H54 (cell line): ENCODE measurements at places on chromosomes 1 and 21.

GRCh38 chr1:160047111-160047991 lies 15.6 kb upstream of the PIGM start:
- DNase-seq, result no peak

- DNase-seq, result no peak
Measured at GRCh38 chr1:211909395-211909794, 78.8 kb upstream of the LPGAT1 start.

GRCh38 chr1:12063141-12064072 lies at the start of gene TNFRSF8:
Gene TNFRSF8 (plus strand): TSS chr1:12063303. CDS start chr1:12063599, 296 bp downstream.
- DNase-seq, result no peak

DNA sequence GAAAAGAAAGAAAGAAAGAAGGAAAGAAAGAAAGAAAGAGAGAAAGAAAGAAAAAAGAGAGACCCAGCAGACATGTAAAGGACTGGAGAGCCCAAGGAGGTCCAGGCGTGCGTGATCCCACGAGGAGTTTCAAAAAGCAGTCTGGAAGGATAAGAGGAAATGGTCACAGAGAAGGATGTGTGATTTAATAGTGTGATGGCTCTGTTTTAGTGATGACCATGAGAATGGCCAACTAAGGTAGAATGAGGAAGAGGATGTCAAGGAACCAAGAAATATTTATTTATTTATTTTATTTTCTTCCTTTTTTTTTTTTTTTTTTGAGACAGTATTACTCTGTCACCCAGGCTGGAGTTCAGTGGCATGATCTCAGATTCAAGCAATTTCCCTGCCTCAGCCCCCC lies 25.5 kb downstream of the PTGS2 start:
- no peak for DNase-seq

DNA sequence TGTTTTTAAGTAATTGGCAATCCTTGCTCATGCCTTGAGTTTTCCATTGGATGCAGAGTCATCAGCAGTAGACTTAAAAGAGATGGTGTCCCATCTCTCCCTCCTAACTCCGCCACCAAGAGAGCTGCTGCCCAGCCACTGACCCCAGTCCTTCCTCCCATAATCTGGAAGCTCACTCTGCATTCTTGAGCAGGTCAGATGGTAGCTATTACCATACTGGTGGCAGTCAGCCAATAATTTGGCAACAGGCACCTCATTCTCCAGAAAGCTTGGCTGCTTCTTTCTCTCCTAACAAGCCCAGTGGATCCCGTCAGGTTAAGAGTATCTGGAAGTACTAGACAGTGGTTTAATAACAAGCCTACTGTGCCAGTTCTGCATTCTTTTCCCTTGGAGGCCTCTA lies 272.1 kb downstream of the ZNF648 start:
- DNase-seq, result no peak

GRCh38 chr1:5688081-5689077 lies 303.8 kb downstream of the NPHP4 start:
- no peak for DNase-seq

DNA sequence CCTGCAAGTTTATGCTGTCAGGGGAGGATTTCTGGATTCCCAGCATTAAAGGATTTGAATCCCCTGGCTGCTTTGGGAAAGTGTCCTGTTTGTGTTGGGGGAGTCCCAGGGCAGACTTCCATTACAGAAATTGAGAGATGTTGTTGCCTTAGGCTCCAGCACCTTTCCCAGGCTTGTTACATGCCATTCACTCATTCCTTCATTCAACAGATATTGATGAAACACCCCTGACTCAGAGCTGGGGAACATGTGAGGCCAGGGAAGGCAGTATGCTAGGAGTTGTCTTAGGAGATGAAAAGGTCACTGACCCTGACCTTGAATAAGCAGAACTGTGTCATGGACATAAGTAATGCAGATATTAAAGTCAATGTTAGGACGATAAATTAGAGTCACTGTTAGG lies 161.7 kb downstream of the NTMT2 start:
- no peak for DNase-seq

DNA sequence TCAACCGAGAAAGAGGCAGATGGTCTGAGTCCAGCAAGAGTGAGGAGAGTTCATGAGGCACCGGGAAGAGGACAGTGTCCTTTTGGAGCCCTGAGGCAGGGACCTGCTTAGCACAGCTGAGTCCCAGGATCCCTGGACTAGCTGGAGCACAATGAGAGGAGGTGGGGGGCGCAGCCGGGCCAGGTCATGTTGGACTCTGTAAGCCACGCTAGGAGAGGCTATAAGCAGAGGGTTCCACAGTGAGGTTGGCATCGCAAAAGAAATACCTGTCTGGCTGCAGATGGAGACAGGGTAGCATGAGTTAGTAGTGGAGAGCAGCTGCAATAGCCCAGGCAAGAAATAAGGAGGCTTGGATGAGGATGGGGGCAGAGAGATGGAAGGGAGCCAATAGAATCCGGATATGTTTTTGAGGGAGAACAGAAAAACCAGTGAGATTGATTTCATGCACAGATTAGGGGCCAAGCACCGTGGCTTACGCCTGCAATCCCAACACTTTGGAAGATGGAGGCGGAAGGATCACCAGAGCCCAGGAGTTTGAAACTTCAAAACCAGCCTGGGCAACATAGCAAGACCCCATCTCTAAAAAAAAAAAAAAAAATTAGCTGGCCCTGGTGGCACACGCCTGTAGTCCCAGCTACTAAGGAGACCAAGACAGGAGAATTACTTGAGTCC lies 98.2 kb downstream of the DHRS3 start:
- DNase-seq, result no peak

DNA sequence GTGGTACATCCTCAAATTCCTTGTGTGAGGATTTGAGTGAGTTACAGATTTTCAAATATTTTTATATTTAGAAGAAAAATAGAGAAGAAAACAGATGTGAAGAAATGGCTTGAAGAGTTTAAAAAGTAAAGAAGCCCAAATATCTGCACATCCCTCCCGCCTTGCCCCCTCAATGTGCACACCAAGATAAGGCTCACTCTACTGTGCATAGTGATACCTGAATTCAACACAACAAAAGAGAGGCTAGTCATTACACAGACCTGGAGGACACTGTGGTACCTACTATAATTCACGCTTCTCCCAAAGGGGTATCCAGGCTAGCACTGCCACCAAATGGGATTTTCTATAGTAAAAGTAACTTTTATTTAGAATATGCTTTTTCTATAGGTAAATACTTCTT lies 44.0 kb upstream of the SYT2 start:
- DNase-seq, result no peak

- no peak for DNase-seq
Measured at GRCh38 chr1:62325081-62325480, 5.8 kb upstream of the KANK4 start.

GRCh38 chr1:199336745-199337640 lies 690.5 kb upstream of the NR5A2 start:
- no peak for DNase-seq

DNA sequence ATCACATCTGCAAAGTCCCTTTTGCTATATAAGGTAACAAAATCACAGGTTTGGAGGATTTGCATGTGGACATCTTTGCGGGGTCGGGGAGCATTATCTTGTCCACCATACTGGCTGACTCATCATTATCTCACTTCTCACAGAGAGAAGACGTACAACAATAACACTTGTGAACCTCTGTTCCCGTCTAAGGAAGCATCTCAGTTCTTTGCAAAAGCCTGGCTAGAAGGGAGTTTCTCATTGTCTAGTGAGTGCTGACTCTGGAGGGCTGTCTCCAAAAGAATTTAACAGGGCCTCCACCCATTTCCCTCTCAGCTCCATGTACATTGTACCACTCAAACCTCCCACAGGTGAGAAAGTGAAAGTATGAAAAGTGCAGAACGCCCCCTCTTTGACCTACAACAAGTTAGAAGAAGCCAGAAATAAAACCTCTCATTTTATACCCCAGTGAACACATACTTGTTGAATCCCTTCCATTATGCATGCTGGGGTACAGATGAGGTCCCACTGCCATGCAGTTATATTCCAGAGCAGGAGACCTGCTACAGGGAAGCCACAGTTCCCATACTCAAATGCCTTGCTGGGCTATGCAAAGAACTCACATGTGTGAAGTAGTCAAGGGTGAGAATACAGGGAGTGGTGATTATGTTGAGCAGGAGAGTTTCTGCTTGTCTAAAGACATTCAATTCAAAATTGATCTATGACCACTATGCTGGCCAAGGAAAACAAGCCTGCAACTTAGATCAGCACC lies 121.7 kb upstream of the PRDX6 start:
- no peak for DNase-seq

DNA sequence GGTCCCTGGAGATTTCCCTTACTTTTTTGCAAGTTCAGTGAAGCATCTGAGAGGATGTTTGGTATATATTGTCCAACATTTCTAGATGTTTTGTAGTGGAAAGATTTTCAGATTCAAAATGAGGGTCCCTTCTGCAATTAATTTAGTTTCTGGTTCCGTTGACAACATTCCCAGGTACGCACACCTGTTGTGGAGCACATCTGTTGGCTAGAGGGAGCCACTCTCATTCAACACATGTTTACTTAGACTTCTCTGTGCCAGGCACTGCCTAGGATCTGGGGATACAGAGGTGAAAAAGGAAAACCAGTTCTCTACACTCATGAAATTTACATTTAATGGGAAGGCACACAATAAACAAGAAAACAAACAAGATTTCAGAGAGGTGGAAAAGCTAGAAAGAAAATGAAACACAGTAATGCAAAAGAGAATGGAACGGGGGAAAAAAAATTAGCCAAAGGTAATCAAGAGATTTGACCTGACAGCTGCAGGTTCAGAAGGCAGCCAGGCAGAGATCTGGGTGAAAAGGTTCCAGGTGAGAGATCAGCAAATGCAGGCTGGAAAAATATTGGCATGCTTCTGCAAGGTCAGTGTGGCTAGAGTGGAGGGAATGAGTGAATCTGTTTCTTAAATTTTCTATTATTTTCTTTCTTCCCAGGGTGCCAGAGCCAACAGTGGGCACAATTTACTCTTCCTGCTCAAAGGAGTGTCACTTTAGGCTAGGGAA lies 48.4 kb upstream of the KAZN start:
- no peak for DNase-seq

- no peak for DNase-seq
Measured at GRCh38 chr21:38790059-38790458, 15.7 kb upstream of the ETS2 start.

DNA sequence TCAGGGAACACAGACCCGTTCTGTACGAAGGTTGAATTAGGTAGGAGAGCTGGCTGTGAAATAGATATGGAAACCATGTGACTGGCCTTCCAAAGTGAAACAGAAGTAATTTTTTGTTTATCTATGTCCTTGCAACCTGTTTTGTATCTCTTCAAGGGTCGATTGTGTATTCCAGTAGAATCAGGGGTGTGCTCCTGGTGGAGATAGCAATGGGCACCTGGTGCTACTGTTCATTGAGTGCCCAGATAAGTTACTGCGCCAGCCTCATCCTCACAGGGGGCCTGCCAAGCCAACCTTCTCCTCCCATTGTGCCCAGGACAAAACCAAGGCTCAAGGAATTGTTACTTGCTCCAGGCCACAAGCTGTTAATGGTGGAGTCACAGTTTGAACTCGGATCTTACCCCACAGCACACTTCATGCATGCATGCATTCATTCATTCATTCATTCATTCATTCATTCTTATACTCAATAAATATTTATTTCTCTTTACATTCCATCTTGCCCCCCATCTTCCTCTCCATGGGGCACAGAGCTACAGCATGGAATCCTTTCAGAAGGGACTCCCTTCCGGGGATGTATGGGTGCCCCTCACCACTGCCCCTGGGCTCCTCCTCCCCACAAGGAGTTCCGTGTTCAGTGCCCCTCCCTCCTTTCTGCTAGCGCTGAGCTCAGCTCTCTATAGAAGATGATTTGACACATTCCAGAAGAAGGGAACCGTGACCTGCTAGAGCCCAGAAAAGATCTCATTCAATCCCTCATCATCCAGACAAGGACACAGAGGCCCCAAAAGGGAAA lies 24.0 kb downstream of the ADORA1 start:
- DNase-seq, result no peak

DNA sequence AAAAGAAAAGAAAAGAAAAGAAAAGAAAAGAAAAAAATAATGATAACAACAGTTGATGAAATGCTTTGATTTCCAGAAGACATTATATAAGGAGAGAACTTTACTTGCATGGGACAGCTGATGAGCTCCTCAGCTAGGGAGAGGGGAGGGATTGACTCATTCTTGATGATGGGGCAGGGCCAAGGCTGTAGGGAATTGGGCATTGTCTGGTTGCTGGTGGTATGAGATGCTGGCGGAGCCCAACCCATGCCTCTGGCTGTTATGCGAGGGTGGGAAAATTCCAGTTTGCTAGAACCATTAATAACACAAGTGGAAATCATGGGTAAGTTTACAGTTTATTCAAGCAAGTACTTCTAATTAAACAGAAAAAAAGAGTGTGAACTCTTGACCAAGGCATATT lies 36.0 kb upstream of the KIF26B start:
- DNase-seq, result no peak

DNA sequence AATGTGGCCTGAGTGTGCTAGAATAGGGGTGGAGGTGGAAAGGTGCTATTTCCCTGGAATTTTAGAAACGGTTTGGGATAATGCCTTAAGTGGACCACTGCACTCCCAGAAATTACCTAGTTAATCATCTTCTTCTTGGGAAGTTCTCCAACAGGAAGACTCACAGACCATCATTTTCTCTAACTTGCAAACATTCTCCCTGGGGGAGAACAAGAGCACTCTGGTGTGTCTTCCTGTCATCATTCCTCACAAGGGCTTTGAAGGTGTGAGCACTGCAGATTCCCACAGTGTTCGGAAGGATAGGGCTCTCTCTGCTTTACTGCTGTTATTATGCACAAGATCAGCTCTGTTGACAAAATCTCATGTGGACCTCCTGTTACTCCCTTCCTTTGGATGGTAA lies 54.9 kb upstream of the TSPAN2 start:
- no peak for DNase-seq

GRCh38 chr1:246151796-246152434 lies 355.2 kb downstream of the SMYD3 start:
- DNase-seq, result no peak

DNA sequence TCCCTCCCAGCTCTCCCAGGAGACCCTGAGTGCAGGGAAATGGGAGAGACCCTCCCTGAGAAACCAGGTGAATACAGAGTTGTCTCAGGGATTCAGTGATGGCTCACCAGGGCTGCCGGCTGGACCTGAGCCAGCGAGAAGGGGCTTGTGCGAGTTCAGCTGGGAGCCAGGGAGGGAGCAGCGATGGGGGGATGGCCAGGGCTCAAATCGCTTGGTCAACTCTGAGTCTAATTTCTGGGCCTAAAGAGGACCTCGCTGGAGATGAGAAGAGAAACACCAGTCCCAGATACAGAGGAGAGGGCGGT lies 6.5 kb downstream of the FCGR2A start:
- DNase-seq, result no peak

GRCh38 chr1:156602557-156602993 lies 1.3 kb upstream of the GPATCH4 start:
- no peak for DNase-seq

DNA sequence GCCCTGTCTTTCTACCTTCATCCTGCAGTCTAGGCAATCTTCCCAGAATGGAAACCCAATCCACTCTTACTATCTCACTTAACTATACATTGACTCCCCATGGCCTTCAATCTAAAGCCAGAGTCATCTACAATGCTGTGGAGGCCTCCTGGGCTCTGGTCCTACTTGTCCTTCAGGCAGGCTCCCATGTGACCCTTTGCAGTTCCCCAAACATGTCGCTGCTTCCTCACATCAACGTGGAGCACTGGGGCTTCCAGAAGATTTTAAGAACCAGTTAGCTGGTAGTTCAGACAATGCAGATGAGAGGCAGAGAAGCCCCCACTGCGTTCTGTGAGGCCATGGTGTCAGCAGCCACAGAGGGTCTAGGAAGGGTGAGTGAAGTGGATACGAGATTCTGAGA lies 18.6 kb downstream of the LYPD8 start:
- DNase-seq, result no peak

- no peak for DNase-seq
Measured at GRCh38 chr1:94543893-94544635, 2.5 kb upstream of the F3 start.

- no peak for DNase-seq
Measured at GRCh38 chr21:33171616-33172169, 58.0 kb upstream of the IFNAR2 start.
